ENCODE measurements at places on chromosomes 11 and 22.

GRCh38 chr22:38709306-38709705 lies 3.6 kb downstream of the GTPBP1 start:
- DNase-seq: no peak

DNA sequence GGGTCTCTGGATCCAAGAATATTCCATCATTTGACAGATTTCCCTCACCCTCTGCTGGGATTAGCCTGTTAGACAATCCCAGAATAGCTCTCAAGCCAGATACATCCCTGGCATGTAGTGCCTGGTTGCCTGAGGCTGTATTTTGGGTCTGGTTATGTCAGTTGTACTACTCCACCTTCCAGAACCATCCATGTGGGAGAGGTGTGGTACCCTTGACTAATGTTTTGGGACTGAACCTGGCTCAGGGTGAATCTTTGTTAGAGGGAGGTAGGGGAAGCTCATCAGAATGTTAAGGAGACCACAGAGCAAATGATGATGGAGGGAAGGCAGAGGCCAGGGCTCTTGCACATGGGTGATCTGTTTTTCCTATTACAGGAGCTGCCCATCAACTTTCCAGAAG lies 5.2 kb downstream of the C11orf52 start:
- DNase-seq: no peak

GRCh38 chr11:1227551-1228100 lies 4.8 kb downstream of the MUC5B start:
- DNase-seq: no peak

DNA sequence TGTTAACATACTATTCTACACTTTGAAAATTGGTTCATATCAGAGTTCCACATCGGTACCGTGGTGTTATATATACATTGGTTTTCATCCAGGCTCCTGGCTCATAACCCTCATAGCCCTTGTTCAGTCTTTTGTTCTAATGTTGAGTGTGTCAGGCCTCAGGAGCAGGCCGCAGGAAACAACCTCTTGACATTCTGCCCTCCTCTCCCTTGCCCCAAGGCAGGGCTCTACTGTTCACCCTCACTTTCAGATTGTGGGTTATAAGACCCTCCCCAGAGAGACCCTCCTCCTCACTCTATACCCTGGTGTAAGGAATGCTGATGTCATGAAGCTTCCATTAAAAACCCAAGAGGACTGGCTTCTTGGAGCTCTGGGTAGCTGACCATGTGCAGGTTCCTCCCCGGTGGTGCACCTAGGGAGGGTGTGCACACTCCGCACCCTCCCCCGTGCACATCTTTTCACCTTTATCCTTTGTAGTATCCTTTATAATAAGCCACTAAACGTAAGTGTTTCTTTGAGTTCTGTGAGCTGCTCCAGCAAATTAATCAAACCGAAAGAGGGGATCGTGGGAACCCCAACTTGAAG lies 12.1 kb downstream of the SSH3 start:
- DNase-seq: no peak

DNA sequence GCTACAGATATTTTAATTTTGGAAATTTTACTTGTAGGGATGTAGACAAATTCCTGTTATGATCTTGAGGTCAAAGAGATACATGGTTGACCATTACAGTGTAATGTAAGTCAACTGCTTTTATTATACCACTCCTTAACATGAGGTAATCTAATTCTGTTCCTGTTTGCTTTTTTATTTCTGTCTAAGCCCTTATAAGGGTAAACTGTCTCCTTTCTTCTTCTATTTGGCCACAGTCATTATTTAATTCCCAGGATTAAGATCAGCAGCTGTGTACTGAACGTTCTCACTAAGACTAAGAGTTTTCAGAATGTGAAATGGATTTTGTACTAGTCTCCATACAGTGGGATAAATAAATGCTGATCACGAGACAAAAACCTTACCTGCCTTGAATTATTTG lies 32.8 kb downstream of the C2CD3 start:
- DNase-seq: no peak

GRCh38 chr22:45064313-45065278 lies 54.8 kb upstream of the PHF21B start:
- no peak for DNase-seq

GRCh38 chr11:35343033-35343598 lies 76.2 kb downstream of the SLC1A2 start:
- no peak for DNase-seq

DNA sequence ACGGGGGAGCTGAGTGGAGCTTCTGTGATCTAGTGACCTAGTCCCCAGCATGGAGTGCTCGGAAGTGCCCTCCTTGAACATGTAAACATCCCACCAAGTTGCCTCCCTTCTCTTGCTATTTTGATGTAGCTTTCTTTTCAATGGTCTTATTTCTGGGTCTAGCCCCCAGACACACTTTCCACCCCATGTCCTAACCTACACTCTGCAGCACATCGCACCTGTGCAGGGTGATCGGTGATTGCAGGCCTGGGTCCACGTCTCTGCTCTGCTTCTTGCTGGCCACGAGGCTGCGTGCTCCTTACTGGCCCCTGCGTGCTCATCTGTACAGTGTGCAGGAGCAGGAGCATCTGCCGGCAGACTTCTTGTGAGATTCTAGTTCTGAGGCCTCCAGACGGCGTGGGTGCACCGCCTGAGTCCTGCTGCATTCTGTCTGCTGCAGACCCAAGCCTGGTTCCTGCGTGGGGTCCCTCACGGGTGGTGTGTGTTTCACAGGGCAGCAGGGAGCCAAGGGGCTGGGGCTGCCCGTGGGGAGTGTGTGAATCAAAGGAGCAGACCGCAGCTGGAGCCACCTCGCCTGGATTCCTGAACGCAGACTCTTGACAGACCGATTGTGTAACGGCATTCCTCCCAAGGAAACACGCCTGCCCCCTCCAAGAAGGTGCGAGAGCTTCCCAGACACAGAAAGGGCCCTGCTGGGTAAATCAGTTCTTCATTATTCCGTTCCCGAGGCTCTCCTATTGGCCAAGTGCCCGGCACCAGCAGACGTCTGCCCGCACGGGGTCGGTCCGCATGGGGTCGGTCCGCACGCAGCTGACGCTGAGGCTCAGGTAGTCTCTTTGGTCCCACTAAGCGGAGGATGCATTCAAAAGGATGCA lies 44.4 kb upstream of the MYEOV start:
- no peak for DNase-seq
